ENCODE measurements at places on chromosomes 16 and 17.

DNA sequence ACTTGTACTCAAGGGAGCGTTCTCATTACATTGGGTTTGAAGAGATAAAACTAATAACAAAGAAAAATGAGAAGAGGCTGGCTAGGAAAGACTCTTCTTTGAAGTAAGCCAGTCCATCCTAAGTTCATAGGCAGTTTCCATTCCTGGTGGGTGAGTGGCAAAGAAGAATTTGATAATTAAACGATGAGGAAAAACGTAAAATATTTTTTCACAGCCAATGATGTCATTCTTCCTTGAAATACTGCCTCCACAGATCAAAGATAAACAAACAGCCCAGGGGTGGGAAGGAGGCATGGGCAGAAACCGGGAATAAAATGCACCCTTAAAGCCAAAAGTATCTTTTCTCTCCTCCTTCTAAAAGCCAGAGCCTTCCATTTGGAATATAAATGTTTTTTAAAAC is 346.6 kb downstream of the PMP22 start:
- no peaks in the 10 kb centered on the region for H3K4me1 ChIP-seq
- no peak for DNase-seq
- H3K36me3 ChIP-seq, result no peaks in the 10 kb centered on the region
- H3K27ac ChIP-seq, result no peak overlapping the region
- no peak overlapping the region for H3K4me3 ChIP-seq
- no peaks in the 10 kb centered on the region for H3K27me3 ChIP-seq

- H3K27ac ChIP-seq, result no peak overlapping the region
- DNase-seq, result no peak
- no peaks in the 10 kb centered on the region for H3K4me1 ChIP-seq
- no peaks in the 10 kb centered on the region for H3K36me3 ChIP-seq
Measured at GRCh38 chr16:9976601-9977000, 205.6 kb downstream of the GRIN2A start.

DNA sequence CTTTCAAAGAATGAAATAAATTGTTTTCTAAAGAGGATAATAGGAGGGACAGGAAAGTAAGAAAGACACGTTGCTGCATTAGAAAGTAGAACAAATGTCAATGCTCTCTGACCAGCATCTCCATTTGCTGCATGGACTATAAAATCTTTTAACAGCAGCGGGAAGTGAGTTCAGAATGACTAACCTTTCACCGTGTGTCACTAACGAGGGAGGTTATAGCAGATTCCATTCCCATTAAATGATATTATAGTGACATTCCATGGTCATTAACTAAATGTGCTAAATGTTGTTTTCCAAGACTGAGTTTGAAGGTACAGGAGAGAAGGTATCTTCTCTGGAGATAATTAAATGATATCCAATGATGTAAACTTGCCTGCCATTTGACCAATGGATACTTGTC is 127.1 kb upstream of the HS3ST3A1 start:
- H3K27me3 ChIP-seq, result peaks cover 2% of the 10 kb centered on the region
- DNase-seq, result no peak
- no peaks in the 10 kb centered on the region for H3K4me1 ChIP-seq
- H3K27ac ChIP-seq, result no peak overlapping the region

DNA sequence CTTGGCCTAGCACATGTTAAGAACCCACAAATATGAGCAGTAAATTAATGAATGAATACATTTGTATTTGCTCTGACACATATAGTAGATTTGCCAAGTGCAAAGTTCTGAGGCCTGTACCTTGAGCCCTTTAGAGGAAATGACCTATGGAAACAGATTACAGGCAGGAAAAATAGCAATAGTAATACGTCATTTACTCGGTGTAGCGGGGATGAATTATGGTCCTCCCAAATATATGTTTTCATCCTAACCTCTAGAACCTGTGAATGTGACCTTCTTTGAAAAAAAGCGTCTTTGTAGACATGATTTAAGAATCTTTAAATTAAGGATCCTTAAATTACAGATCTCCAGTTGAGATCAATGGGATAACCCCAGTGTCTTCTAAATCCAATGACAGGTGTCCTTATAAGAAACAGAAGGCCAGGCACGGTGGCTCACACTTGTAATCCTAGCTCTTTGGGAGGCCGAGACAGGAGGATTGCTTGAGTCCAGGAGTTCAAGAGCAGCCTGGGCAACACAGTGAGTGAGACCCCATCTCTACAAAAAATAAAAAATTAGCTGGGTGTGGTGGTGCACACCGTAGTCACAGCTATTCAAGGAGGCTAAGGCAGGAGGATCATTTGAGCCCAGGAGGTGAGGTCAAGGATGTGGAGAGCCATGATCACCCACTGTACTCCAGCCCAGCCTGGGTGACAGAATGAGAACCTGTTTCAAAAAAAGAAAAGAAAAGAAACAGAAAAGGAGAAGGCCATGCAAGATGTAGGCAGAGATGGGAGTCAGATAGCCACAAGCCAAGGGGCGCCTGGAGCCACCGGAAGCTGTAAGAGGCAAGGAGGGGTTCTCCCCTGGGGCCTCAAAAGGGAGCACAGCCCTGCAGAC is 5.1 kb upstream of the ITPRIPL2 start:
- peaks cover 10% of the 10 kb centered on the region for H3K4me1 ChIP-seq
- no peak overlapping the region for H3K27ac ChIP-seq
- H3K4me3 ChIP-seq, result no peak overlapping the region
- DNase-seq, result no peak
- H3K36me3 ChIP-seq, result no peaks in the 10 kb centered on the region

DNA sequence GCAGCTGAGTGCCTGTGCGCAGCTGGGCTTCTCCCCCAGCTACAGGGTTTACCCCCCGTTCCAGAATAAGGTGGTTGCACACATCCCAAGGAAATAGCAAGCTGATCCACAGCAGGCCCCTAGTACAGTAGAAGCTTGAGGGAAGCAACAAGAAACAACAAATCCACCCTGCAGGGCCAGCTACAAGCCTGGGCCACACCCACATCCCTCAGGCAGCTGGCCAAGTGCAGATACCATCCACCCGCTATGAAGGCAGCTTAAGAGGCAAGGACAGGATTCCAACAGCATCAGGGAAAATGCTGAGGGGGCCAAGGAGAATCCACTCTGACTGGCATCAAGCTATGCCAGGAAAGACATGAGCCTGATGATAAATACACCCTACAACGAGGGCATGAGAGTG is 66.9 kb upstream of the RCVRN start:
- H3K4me1 ChIP-seq, result no peaks in the 10 kb centered on the region
- DNase-seq, result no peak
- no peak overlapping the region for H3K27ac ChIP-seq
- no peaks in the 10 kb centered on the region for H3K27me3 ChIP-seq

DNA sequence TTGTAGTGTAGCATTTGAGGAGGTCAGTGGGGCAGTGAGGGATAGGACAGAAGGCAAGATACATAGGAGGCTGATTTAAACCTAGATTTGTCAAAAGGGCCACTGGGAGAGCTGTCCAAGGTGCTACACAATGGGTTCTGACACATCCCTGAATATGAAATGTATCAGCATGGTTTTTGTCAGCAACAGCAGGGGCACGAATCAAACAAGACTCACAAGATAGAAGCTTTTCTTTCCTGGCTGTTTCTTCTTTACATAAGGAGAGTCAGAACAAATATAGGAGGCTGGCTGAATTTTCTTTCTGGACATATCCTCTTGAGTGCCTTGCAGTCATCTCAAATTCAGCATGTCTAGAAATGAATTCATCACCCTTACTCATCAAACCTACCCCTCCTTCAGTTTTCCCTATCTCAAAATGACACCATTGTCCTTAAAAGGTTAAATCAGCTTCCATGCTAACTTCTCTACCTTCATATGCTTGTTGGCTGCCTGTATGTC is 130.5 kb downstream of the NPIPB5 start:
- no peak overlapping the region for H3K4me3 ChIP-seq
- H3K27ac ChIP-seq, result no peak overlapping the region
- no peaks in the 10 kb centered on the region for H3K27me3 ChIP-seq
- no peaks in the 10 kb centered on the region for H3K4me1 ChIP-seq
- no peak for DNase-seq

DNA sequence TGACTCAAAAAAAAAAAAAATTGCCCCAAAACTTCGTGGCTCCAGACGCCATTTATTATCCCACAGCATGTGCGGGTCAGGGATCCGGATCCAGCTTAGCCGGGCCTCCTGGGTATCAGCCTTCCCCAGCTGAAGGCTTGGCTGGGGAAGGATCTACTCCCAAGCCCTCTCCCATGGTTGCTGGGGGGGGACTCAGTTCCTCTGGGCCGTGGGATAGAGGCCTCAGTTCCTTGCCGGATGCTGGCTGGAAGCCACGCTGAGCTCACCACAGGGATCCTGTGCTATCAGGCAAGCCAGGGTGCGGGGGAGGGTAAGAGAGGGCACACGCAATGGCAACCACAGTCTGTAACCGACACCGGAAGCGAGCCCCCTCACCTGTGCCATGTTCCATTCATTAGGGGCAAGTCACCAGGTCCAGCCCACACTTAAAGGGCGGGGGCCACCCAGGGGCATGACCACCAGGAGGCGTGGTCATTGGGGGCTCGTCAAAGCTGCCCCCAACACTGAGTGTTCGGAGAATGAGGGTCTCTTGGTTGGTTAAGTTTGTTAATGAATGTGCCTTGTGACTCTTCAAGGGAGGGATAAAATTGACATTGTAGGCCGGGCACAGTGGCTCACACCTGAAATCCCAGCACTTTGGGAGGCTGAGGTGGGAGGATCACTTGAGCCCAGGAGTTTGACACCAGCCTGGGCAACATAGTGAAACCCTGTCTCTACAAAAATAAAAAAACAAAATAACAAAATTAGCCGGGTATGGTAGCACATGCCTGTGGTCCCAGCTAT is 210.0 kb upstream of the GSE1 start:
- no peak overlapping the region for H3K27ac ChIP-seq
- H3K36me3 ChIP-seq, result no peaks in the 10 kb centered on the region
- DNase-seq, result no peak
- H3K4me1 ChIP-seq, result no peaks in the 10 kb centered on the region
- H3K4me3 ChIP-seq, result no peak overlapping the region

GRCh38 chr16:82738699-82739098 is 111.9 kb downstream of the CDH13 start:
- no peak for DNase-seq
- H3K27ac ChIP-seq, result no peak overlapping the region
- peaks cover 23% of the 10 kb centered on the region for H3K27me3 ChIP-seq
- H3K4me3 ChIP-seq, result no peak overlapping the region

DNA sequence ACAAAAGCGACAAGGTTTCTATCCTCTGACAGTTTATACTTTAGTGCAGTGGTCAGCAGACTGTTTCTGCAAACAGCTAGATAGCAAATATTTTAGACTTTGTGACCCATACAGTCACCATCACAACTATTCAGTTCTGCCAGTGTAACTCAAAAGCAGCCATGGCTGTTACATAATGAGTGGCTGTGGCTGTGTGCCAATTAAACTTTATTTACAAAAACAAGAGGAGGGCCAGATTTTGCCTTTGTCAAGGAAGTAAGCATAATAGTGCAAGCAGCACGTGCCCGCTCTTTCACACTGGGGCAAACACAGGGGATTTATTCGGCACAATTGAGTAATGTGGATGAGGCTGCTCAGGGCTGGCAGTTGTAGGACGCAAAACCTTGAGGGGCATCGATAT is 551.5 kb downstream of the MAF start:
- no peak for DNase-seq
- H3K4me1 ChIP-seq, result peaks cover 22% of the 10 kb centered on the region
- H3K4me3 ChIP-seq, result no peak overlapping the region
- no peaks in the 10 kb centered on the region for H3K36me3 ChIP-seq
- no peak overlapping the region for H3K27ac ChIP-seq

DNA sequence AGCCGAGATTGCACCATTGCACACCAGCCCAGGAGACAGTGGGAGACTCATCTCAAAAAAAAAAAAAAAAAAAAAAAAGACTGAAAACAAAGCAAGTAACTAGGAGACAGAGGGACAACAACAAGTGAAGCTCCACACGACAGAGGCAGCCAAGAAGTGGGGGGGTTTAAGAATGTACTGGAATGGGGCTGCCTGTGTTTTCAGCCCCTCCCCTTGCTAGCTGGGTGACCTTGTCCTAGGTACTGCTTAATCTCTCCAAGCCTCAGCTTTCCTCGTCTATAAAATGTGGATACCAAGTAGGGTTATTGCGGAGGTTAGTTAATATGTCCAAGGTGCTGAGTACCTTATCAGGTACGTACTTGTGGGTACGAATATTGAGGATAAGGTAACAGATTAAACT is 163.8 kb upstream of the CACNG5 start:
- peaks cover 56% of the 10 kb centered on the region for H3K4me1 ChIP-seq
- no peak overlapping the region for H3K27ac ChIP-seq
- no peak overlapping the region for H3K4me3 ChIP-seq
- DNase-seq, result no peak
- H3K36me3 ChIP-seq, result peaks cover 35% of the 10 kb centered on the region

GRCh38 chr16:7257016-7257415 is 75.6 kb upstream of the RBFOX1 start:
- H3K4me1 ChIP-seq, result no peaks in the 10 kb centered on the region
- H3K4me3 ChIP-seq, result no peak overlapping the region
- DNase-seq, result no peak
- H3K27me3 ChIP-seq, result no peaks in the 10 kb centered on the region

GRCh38 chr16:9850817-9851216 is 331.4 kb downstream of the GRIN2A start:
- H3K27ac ChIP-seq, result no peak overlapping the region
- no peak for DNase-seq
- H3K36me3 ChIP-seq, result no peaks in the 10 kb centered on the region
- no peaks in the 10 kb centered on the region for H3K4me1 ChIP-seq
- H3K4me3 ChIP-seq, result no peak overlapping the region
- no peaks in the 10 kb centered on the region for H3K27me3 ChIP-seq

- no peaks in the 10 kb centered on the region for H3K36me3 ChIP-seq
- H3K4me3 ChIP-seq, result no peak overlapping the region
- DNase-seq, result no peak
Measured at GRCh38 chr17:6043405-6043804, 26.8 kb upstream of the WSCD1 start.

GRCh38 chr16:84532291-84532724 is 27.8 kb upstream of the MEAK7 start:
- H3K4me1 ChIP-seq, result peaks cover 26% of the 10 kb centered on the region
- no peak for DNase-seq
- H3K4me3 ChIP-seq, result no peak overlapping the region

GRCh38 chr17:28755486-28755885 is 11.7 kb downstream of the TRAF4 start:
- no peak overlapping the region for H3K4me3 ChIP-seq
- H3K4me1 ChIP-seq, result peaks cover 4% of the 10 kb centered on the region
- H3K36me3 ChIP-seq, result peaks cover 31% of the 10 kb centered on the region
- no peak for DNase-seq
- no peaks in the 10 kb centered on the region for H3K27me3 ChIP-seq

- H3K36me3 ChIP-seq, result no peaks in the 10 kb centered on the region
- H3K4me1 ChIP-seq, result peaks cover 4% of the 10 kb centered on the region
- no peak overlapping the region for H3K27ac ChIP-seq
- no peak overlapping the region for H3K4me3 ChIP-seq
Measured at GRCh38 chr16:813204-813915, 12.8 kb upstream of the GNG13 start.

DNA sequence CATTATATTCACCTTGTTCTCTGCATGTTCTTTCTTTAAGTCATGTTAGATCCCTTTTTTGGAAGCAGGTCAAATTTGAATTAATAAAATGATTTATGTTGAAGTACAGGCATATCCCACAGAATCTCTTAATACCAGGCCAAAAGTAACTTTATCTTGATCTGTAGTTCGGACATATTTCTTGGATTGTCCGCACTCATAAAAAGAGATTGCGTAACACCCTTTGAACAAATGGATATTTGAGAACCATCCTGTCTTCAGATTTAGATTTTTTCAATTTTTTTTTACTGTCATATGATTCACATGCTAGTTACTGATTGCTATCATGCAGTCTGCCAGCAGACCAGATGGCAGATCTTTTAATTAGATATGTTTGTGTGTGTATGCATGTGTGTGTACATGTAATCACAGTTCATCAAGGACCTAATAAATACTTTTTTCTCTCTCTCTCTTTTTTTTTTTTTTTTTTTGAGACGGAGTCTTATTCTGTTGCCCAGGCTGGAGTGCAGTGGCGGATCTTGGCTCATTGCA is 352.6 kb downstream of the WWOX start:
- no peak for DNase-seq
- no peaks in the 10 kb centered on the region for H3K27me3 ChIP-seq
- H3K27ac ChIP-seq, result no peak overlapping the region
- no peaks in the 10 kb centered on the region for H3K36me3 ChIP-seq
- no peaks in the 10 kb centered on the region for H3K4me1 ChIP-seq
